Neuronal stem cell (in vitro differentiated cells): ENCODE measurements at places on chromosomes 12 and 14.
A peak's percentile ranks its signal among the peaks of the same experiment; 100 is the strongest.

GRCh38 chr14:20278414-20278813 lies 27.3 kb downstream of the TTC5 start:
- H3K27me3 ChIP-seq, result no peaks in the 10 kb centered on the region
- DNase-seq, result no peak
- H3K4me3 ChIP-seq, result no peak overlapping the region
- H3K36me3 ChIP-seq, result no peaks in the 10 kb centered on the region

- H3K4me1 ChIP-seq, result no peaks in the 10 kb centered on the region
- H3K36me3 ChIP-seq, result peaks cover 53% of the 10 kb centered on the region
- H3K4me3 ChIP-seq, result no peak overlapping the region
- DNase-seq, result no peak
- no peaks in the 10 kb centered on the region for H3K27me3 ChIP-seq
These were observed 56.0 kb downstream of the RNF34 start for GRCh38 chr12:121455766-121456420.

GRCh38 chr12:105775343-105775742 lies 363.4 kb downstream of the NUAK1 start:
- DNase-seq, result no peak
- no peak overlapping the region for H3K27ac ChIP-seq
- H3K36me3 ChIP-seq, result no peaks in the 10 kb centered on the region
- no peak overlapping the region for H3K4me3 ChIP-seq
- no peaks in the 10 kb centered on the region for H3K27me3 ChIP-seq

GRCh38 chr12:1797011-1797901 lies 23.1 kb upstream of the LRTM2 start:
- no peak overlapping the region for H3K4me3 ChIP-seq
- H3K27ac ChIP-seq, result no peak overlapping the region
- H3K36me3 ChIP-seq, result no peaks in the 10 kb centered on the region
- peaks cover 5% of the 10 kb centered on the region for H3K4me1 ChIP-seq
- peaks cover 2% of the 10 kb centered on the region for H3K27me3 ChIP-seq

GRCh38 chr12:52646613-52647012 lies 5.4 kb downstream of the KRT2 start:
- no peaks in the 10 kb centered on the region for H3K4me1 ChIP-seq
- no peak for DNase-seq
- no peaks in the 10 kb centered on the region for H3K27me3 ChIP-seq
- no peak overlapping the region for H3K4me3 ChIP-seq
- H3K36me3 ChIP-seq, result no peaks in the 10 kb centered on the region

DNA sequence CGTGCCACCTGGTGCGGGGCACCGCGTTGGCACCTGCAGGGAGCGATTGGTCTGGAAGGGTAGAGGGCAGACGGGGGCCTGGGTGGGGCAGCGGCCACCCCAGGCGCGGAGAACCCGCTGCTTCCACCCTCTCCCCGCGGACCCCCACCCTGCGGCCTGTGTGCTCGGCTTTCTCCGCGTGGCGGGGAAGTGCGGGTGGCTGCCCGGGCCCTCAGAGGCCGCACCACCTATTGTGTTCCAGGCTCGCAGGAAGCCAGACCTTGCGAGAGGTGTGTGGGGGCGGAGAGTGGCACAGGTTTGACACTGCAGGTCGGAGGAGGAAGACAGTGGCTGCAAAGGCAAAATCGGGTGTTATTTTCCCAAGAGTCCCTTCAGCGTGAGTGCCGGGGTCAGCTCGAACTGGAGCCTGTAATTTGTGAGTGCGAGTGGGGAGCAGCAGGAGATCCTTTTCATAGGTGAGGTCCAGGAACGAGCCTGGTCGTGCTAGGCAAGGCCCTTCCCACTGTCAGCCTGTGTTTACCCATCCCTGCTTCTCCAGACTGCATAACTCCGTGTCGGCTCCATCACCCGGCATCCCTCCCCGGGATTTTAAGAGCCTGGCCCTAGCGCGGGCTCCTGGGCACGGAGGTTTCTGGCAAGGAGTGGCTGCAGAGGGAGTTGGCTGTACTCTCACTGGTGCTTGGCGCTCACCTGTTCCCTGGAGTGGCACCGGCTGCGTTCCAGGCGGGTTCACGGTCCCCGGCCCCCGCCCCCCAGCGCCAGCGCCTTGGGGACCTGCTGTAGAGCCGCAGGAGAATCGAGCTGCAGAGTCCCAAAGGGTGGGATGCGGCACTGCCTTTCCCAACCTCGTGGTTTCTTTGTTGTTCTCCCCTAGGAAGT lies 935 bp downstream of the TBC1D30 start:
- H3K4me1 ChIP-seq, result peaks cover 9% of the 10 kb centered on the region
- H3K4me3 ChIP-seq, result peak overlapping the region; percentile 36
- H3K36me3 ChIP-seq, result no peaks in the 10 kb centered on the region
- no peak for DNase-seq
- peaks cover 31% of the 10 kb centered on the region for H3K27me3 ChIP-seq

GRCh38 chr12:49873361-49873934 lies 30.3 kb downstream of the FAIM2 start:
- H3K27ac ChIP-seq, result no peak overlapping the region
- H3K27me3 ChIP-seq, result no peaks in the 10 kb centered on the region
- DNase-seq, result no peak
- no peaks in the 10 kb centered on the region for H3K36me3 ChIP-seq
- H3K4me1 ChIP-seq, result peaks cover 7% of the 10 kb centered on the region

DNA sequence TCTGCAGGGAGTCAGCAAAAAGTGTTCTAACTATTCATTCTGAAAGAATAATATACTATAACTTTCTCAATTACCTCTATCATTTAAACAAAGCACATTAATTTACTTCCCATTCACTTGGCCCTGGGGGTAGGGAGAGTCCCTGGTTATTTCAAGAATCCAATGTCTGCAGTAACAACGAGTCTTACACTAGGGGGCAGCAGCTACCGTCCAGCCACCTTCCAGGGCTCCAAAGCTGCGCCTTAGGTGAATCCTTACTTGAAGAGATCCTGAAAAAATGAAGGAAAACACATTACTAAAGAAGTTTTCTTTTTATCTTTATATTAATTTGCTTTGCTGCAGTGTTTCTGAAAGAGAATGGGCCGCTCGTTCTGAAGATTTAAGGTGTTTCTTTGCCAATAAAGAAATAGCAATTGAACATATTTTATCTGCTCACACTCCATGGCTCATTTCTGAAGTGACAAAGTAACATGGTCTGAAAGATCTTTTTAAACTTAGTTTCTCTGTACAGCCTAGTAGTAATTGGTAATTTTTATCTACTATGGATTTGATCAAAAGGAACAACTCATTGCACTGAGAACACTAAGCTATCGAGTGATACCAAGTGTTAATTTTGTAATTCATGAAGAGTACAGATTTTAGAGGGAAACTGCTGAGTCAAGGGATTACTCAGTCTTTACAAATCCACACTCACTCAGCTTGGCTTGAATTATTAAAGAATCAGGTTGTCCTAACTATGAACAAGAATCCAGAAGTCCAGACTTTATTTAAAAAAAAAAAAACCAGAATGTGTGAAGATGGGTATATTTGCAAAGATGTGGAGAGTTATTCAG lies 27.6 kb downstream of the BHLHE41 start:
- no peaks in the 10 kb centered on the region for H3K4me1 ChIP-seq
- peak; percentile 63 for DNase-seq
- no peaks in the 10 kb centered on the region for H3K27me3 ChIP-seq
- no peaks in the 10 kb centered on the region for H3K36me3 ChIP-seq
- H3K27ac ChIP-seq, result no peak overlapping the region
- no peak overlapping the region for H3K4me3 ChIP-seq

GRCh38 chr14:80940146-80940545 lies 1.4 kb downstream of the CEP128 start:
- no peaks in the 10 kb centered on the region for H3K27me3 ChIP-seq
- H3K4me3 ChIP-seq, result no peak overlapping the region
- no peak overlapping the region for H3K27ac ChIP-seq
- no peak for DNase-seq
- H3K36me3 ChIP-seq, result peaks cover 15% of the 10 kb centered on the region
- H3K4me1 ChIP-seq, result peaks cover 3% of the 10 kb centered on the region

DNA sequence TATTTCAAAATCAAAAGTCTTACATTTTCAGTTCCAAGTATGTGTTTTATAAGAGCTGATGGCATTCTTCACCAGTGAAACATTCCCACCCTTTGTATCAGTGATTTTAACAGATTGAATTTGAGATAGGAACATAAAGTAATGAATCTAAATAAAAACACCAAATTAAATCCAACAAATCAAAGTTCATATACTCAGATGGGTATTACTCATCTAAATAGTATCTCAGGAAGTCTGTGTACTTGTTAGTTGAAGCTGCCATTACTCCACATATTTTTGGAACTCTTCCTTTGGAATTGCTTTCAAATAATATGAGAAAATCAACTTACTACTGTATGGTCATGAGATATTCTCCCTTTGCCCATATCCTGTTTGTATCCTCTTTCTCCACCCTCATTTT lies 89.1 kb downstream of the MIA2 start:
- H3K27me3 ChIP-seq, result no peaks in the 10 kb centered on the region
- H3K36me3 ChIP-seq, result peaks cover 2% of the 10 kb centered on the region
- H3K4me3 ChIP-seq, result no peak overlapping the region

DNA sequence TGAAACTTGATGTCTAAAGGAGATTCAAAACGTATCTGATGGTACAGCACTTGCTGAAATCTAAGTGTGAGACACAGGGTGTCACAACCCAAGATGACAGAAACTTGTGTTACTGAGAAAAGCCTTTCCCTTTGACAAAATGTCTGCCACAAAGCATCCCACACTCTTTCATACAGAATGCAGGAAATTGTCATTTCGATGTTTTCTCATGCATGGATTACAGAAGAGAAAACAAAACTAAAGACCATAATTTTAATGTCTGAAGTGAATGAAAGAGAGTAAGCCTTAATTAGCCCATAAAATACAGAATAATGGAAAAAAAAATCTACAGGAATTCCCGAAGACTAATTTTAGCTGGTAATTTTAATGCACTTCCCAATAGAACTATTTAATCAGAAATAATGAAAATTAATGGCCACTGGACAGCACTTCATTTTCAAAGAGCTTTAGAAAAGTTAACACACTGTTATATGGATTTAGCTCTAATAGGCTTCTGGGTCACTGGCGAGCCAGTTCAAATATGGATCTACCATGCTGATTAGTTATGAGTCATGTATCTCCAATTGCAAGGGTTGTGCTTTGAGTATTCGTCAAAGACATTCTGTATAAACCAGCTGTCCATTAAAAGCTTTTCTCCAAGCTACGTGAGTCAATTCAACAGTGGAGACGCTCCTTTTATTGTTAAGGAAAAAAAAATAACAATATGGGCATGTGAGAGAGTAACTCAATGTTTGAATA lies 656.7 kb downstream of the SLC16A7 start:
- no peaks in the 10 kb centered on the region for H3K27me3 ChIP-seq
- no peak overlapping the region for H3K27ac ChIP-seq
- no peaks in the 10 kb centered on the region for H3K36me3 ChIP-seq
- H3K4me3 ChIP-seq, result no peak overlapping the region

DNA sequence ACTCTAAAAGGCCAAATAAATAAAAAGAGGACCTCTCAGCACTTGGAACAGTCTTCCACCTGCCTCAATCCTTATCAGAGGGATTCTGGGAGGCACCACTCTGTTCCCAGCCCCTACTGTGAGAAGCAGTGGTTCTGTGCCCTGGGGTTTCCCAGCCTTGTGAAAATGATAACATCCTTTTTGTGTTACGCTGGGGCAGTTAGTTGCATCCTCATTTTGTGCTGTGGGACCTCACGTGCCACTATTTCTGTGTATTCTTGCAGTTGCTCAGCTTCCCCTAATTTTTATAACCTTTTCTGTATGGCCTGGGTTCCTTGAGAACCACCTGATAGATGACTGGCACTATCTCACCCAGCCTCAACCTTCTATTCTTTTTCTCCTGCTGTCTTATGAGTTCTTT lies 10.8 kb upstream of the CMA1 start:
- DNase-seq, result no peak
- no peak overlapping the region for H3K27ac ChIP-seq
- H3K4me3 ChIP-seq, result no peak overlapping the region
- H3K36me3 ChIP-seq, result no peaks in the 10 kb centered on the region
- H3K27me3 ChIP-seq, result no peaks in the 10 kb centered on the region
